ENCODE measurements at places on chromosomes 2 and 18. TPM values are rescaled to one million over a fixed set of nuclear protein-coding genes. Genes with fewer than 3 reads are reported as not detected.

Gene ANKRD30B
- not detected for total RNA-seq

- no peaks in the 10 kb centered on the region for H3K27me3 ChIP-seq
- peak overlapping the region; percentile 83 for H3K4me3 ChIP-seq
- peak overlapping the region; percentile 93 for H3K27ac ChIP-seq
- H3K4me1 ChIP-seq, result peaks cover 44% of the 10 kb centered on the region
These were observed 638 bp downstream of the RPS7 start for GRCh38 chr2:3575534-3576262.

- no peak overlapping the region for H3K27ac ChIP-seq
- peaks cover 31% of the 10 kb centered on the region for H3K4me1 ChIP-seq
- no peaks in the 10 kb centered on the region for H3K27me3 ChIP-seq
- H3K36me3 ChIP-seq, result no peaks in the 10 kb centered on the region
- H3K4me3 ChIP-seq, result no peak overlapping the region
These were observed 227.8 kb upstream of the RBBP8 start for GRCh38 chr18:22705328-22705727.

- H3K27me3 ChIP-seq, result no peaks in the 10 kb centered on the region
- peaks cover 17% of the 10 kb centered on the region for H3K4me1 ChIP-seq
- no peaks in the 10 kb centered on the region for H3K36me3 ChIP-seq
- H3K27ac ChIP-seq, result no peak overlapping the region
- no peak for DNase-seq
These were observed 6.4 kb upstream of the CTLA4 start for GRCh38 chr2:203861197-203861596.

- H3K4me3 ChIP-seq, result no peak overlapping the region
- peak; percentile 98 for DNase-seq
- H3K36me3 ChIP-seq, result peaks cover 38% of the 10 kb centered on the region
- H3K4me1 ChIP-seq, result peaks cover 60% of the 10 kb centered on the region
These were observed 8.2 kb downstream of the SLC35F6 start for GRCh38 chr2:26772064-26773001.

DNA sequence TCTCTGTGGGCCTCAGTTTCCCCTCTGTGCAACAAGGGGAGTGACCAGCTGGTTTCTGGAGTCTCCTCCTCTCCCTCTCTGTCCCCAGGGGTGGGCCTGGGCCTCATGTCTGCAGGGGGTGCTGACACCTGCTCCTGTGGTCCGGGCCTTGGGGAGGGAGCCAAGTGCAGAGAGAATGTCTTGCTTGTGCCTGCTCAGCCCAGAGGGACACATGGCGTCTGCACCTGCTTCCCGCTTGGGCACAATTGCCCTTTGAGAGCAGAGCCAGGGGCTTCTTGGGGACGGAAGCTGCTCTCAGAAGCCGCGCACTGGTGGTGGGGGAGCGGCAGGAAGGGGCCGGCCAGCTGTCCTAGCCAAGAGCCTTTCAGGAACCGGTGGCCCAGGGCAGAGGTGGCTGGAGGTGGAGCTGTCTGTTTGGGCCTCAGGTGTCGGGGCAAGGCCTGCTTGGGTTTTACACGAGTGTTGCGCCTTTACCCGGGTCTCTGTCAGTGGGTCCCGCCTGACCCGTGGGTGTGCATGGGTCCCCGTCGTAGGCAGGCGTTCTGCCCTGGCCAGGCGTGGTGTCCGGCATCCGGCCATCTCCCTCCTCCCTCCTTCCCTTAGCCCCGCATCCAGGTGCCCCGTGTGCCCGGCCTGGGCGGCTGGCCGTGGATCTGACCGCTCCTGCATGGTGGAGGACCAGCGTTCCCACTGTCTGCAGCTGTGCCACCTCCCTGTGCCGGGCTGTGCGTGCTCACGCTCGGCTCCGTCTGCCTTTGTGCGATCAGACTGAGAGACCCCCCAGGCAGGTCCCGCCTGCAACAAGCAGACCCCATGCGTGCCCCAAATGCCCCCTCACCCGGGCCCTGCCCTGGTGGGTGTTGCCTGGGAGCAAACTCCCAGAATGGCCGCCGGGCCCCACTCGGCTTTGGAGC lies 4.0 kb downstream of the NEU4 start:
- no peak overlapping the region for H3K4me3 ChIP-seq
- peaks cover 51% of the 10 kb centered on the region for H3K27me3 ChIP-seq
- DNase-seq, result no peak
- no peaks in the 10 kb centered on the region for H3K4me1 ChIP-seq
- no peak overlapping the region for H3K27ac ChIP-seq

DNA sequence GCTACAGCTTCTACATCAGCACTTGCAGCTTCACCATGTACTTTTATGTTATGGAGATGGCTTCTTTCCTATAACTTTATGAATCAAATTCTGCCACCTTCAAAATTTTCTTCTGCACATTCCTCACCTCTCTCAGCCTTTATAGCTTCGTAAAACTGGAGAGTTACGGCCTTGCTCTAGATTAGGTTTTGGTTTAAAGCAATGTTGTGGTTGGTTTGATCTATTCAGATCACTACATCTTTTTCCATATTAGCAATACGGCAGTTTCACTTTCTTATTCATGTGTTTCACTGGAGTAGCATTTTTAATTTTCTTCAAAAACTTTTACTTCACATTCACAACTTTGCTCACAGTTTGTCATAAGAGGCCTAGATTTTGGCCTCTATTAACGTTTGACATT lies 242.9 kb upstream of the GYPC start:
- H3K27ac ChIP-seq, result no peak overlapping the region
- no peak for DNase-seq
- H3K27me3 ChIP-seq, result no peaks in the 10 kb centered on the region
- H3K4me3 ChIP-seq, result no peak overlapping the region
- H3K4me1 ChIP-seq, result no peaks in the 10 kb centered on the region

- no peaks in the 10 kb centered on the region for H3K27me3 ChIP-seq
- no peak for DNase-seq
- no peaks in the 10 kb centered on the region for H3K4me1 ChIP-seq
- no peak overlapping the region for H3K4me3 ChIP-seq
- no peaks in the 10 kb centered on the region for H3K36me3 ChIP-seq
These were observed 6.4 kb upstream of the DSG2 start for GRCh38 chr18:31491586-31491985.

Gene ACADL
- 1.8 TPM for total RNA-seq

Gene SP5
- 0.63 TPM for total RNA-seq

Gene CENPA
- total RNA-seq, result 0.34 TPM

- no peak for DNase-seq
- no peaks in the 10 kb centered on the region for H3K27me3 ChIP-seq
- no peak overlapping the region for H3K27ac ChIP-seq
- H3K36me3 ChIP-seq, result no peaks in the 10 kb centered on the region
- H3K4me1 ChIP-seq, result no peaks in the 10 kb centered on the region
- H3K4me3 ChIP-seq, result no peak overlapping the region
These were observed 526.8 kb downstream of the XIRP2 start for GRCh38 chr2:167415068-167415467.

Gene RNF152
- total RNA-seq, result 10.2 TPM

Gene DAW1
- total RNA-seq, result not detected

- H3K4me1 ChIP-seq, result no peaks in the 10 kb centered on the region
- no peaks in the 10 kb centered on the region for H3K36me3 ChIP-seq
These were observed 174.4 kb upstream of the MEX3C start for GRCh38 chr18:51371929-51372328.

Gene IL18RAP
- total RNA-seq, result 0.58 TPM

- H3K4me3 ChIP-seq, result no peak overlapping the region
- no peaks in the 10 kb centered on the region for H3K27me3 ChIP-seq
- peaks cover 17% of the 10 kb centered on the region for H3K4me1 ChIP-seq
- peak overlapping the region; percentile 73 for H3K27ac ChIP-seq
- no peak for DNase-seq
- H3K36me3 ChIP-seq, result peaks cover 11% of the 10 kb centered on the region
These were observed 78.5 kb upstream of the RPL31 start for GRCh38 chr2:100923461-100924060.

Gene PSD4
- 3.4 TPM for total RNA-seq

Gene RAB31
- 119 TPM for total RNA-seq

DNA sequence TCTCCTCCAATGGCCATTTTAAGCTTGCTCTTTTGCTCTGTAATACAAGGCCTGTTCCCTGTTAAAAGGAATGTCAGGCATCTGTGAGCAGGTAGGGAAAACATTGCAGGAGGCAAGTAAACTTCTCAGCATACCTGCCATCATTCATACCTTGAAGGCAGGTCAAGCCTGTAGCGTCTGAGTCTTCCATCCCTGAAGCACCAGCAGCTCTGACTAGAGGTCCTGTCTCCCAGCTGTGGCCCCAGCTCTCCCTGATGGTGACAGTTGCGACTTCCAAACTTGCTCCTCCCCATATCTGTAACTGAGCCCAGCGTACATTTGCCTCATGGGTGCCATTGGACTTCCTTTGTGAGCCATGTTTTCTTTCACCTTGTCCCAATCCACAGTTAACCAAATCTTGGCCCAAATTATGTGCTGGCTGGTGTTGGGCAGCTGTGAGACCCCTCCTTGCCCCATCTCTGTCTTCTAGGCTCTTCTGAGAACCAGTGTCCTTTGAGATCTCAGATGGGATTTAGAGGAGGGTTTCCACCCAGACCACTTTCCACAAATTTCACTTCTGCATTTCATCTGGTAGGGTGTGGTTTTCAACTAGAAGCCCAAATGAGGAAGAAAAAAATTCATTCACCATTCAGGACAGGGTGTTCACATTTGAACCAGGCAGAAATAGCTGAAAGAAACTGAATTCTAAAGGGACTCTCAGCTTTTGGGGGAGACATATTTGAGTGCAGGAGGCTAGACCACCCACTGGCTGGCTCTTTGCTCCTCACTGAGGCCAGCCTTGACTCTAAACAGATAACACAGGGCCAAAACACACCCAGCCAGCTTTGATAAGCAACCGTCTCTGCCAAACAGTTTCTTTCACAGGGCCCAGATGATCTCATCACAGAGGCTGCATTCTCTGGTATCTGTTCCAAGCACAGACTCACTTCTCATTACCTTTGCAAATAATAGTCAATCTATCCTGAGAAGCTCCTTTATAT lies 66.4 kb upstream of the MSH2 start:
- peaks cover 10% of the 10 kb centered on the region for H3K4me1 ChIP-seq
- no peak overlapping the region for H3K27ac ChIP-seq
- no peaks in the 10 kb centered on the region for H3K27me3 ChIP-seq
- no peaks in the 10 kb centered on the region for H3K36me3 ChIP-seq

Gene ACOXL
- total RNA-seq, result not detected

Gene ECEL1
- total RNA-seq, result 0.66 TPM

DNA sequence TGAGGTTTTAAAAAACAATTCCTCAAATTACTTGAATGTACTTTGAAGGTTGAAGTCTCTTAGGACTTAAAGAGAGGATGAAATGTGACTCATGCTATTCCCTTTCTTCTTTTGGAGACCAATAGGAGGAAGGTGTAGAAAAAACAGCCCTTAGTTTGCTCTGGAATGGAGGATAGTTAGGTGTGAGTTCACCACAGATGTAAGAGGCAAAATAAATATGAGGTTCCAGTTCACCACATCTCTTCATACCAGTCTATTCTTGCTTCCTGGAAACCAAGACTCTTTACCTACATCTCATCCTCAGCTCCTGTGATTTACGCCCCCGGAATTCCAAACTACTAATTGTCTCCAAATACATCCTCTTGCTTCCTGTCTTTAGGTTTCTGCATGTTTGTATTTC lies 77.5 kb upstream of the TTC21B start:
- no peaks in the 10 kb centered on the region for H3K4me1 ChIP-seq
- no peaks in the 10 kb centered on the region for H3K36me3 ChIP-seq
- no peaks in the 10 kb centered on the region for H3K27me3 ChIP-seq
- no peak for DNase-seq
- H3K4me3 ChIP-seq, result no peak overlapping the region

DNA sequence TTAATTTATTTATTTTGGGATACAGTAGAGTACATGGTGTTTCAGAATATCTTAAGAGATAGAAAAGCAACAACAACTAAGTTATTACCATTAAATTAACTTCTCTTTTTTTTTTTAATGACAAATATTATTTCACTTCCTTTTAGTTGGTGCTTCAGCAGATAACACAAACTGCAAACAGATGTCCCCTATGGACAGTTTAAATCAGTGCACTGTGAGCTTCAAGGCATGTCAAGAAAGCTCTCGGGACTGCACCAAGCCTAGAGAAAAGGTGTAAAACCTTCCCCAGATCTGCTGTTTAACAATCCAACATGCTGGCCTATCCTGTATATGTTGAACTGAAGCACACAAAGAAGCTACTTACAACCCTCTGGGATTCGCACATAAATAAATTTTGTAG lies 122.7 kb downstream of the TCF4 start:
- no peak overlapping the region for H3K27ac ChIP-seq
- no peaks in the 10 kb centered on the region for H3K36me3 ChIP-seq
- no peak for DNase-seq
- no peaks in the 10 kb centered on the region for H3K27me3 ChIP-seq

Gene DSEL
- total RNA-seq, result 9.1 TPM

Gene SH3BP4
- 58.3 TPM for total RNA-seq

Gene IL1R1
- 41.5 TPM for total RNA-seq

DNA sequence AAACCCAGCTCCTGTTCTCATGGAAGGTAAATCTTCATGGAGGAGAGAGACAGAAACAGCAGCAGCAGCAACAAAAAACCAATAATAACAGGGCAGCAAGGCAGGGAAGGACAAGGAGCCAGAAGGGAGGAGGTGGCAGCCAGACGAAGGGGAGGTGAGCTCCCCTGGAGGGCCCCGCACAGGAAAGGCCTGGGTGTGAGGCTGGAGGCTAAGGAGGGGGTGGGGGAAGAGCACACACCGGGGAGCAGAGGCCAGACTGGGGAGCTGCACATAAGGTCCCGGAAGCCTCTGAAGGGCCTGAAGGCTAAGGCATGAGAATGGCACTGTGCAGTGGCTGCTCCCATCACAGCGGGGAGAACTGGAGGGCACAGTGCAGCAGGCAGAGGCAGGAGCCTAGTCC lies 94.8 kb upstream of the SMAD7 start:
- H3K27ac ChIP-seq, result no peak overlapping the region
- no peaks in the 10 kb centered on the region for H3K4me1 ChIP-seq
- H3K4me3 ChIP-seq, result no peak overlapping the region
- no peaks in the 10 kb centered on the region for H3K27me3 ChIP-seq
- H3K36me3 ChIP-seq, result no peaks in the 10 kb centered on the region
